Body of pancreas (tissue), 4 donors: ENCODE measurements at places on chromosomes 16 and 17. TPM values are rescaled to one million over a fixed set of nuclear protein-coding genes. Genes with fewer than 3 reads are reported as not detected.

Gene C16orf89
- 17.1 TPM for total RNA-seq

GRCh38 chr16:643050-643368 lies 1.4 kb downstream of the MCRIP2 start:
- DNase-seq, result no peak

- DNase-seq, result no peak
Observed at GRCh38 chr17:79133214-79133613, 58.6 kb downstream of the ENGASE start.

DNA sequence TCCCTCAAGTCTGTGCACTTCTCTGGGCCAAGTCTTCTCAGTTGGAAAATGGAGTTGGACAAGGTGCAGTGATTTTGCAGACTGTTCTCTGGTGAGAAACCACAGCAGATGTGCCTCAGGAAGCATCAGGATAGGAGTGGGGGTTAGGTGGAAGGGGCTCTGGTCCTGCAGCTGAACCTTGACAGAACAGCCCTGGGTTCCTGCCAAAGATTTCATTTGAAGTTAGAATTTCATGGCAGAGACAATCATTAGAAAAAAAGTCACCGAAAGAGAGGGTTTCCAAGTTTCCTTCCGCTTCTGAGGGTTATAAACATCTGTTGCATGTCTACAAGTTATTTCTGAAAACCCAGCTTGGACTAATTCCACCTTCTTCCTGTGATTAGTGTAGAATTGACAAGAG lies 80.4 kb upstream of the IRX3 start:
- DNase-seq, result no peak

Gene TBC1D3I
- not detected for total RNA-seq

DNA sequence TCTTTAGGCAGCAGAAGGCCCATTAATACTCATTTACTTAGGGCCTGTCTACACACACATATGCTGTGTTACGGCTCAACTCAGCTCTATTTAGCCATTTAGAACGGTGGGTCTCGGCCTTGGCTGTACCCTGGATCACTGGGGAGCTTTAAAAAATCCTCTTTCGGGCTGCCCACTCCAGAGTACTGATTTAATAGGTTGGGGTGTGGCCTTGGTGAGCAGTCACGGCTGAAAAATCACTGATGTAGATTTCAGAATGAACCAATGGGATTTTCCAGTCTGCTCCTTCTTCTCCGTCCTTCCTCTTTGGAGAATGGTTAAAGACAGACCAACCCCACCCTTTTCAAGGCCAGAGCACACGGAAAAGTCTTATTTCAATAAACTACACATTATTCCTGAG lies 223.5 kb downstream of the CCDC182 start:
- DNase-seq, result no peak

DNA sequence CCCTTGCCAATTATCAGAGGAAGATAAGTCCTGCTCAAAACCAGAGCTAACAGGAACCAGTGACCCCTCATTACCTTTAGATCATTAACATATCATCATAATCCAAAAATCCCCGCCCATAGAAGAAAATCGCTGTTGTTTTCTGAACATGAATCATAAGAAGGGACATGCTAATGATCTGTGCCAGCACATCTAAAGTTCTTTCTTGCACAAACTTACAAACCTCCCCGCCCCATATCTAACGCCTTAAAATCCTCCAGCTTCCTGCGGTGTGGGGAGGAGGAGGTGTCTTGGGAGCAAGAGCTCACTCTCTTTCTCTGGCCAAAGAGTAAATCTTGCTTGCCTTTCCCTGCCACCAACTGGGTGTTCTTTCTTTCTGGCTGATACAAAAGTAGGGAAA lies 78.3 kb downstream of the IRX3 start:
- no peak for DNase-seq

GRCh38 chr17:27466743-27467375 lies 10.6 kb downstream of the KSR1 start:
- no peak for DNase-seq

DNA sequence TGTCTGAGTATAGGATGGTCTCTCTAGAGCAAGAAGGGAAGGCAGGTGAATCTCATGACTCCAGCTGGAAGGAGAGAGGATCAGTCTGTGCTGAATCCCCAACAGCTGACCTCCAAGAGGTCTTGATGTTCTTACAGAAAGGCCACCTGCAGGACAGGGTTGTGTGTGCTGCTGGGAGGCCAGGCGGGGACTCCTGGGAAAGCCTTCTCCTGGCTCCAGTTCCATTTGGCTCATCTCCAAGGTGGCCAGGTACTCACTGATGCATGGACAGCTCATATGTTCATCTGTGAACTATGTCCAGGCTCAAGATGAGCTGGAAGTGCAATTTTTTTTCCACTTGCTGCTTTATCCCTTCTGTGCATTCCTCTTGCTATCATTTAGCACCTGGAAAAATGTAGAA lies 730.2 kb upstream of the RBFOX1 start:
- peak; percentile 12 for DNase-seq

DNA sequence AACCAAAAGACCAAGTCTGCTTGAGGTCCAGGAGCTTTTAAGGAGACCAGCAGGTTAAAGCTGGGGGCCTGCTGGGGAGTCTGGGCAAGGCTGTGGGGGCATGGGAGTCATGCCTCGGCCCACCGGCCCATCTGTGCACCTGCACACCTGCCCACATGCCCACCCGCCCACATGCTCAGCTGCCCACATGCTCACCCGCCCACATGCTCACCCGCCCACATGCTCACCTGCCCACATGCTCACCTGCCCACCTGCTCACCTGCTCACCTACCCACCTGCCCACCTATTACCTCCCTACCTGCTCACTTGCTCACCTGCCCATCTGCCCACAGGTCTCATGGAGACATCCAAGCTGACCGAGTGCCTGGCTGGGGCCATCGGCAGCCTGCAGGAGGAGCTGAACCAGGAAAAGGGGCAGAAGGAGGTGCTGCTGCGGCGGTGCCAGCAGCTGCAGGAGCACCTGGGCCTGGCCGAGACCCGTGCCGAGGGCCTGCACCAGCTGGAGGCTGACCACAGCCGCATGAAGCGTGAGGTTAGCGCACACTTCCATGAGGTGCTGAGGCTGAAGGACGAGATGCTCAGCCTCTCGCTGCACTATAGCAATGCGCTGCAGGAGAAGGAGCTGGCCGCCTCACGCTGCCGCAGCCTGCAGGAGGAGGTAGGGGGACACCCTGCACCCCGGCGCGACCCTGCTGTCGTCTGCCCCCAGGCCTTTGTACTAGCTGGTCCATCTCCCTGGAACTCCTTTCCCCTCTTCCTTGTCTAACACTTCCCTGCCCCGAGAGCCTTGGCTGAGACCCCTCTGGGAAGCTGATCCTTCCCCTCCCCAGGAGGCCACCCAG lies 14.0 kb downstream of the CARD14 start:
- DNase-seq, result no peak

GRCh38 chr16:69660166-69660565 lies 66.2 kb downstream of the NQO1 start:
- no peak for DNase-seq

GRCh38 chr16:65624666-65625065 lies 502.8 kb upstream of the CDH11 start:
- DNase-seq, result no peak

Gene CDRT4
- total RNA-seq, result 48.1 TPM

- no peak for DNase-seq
Observed at GRCh38 chr17:79340333-79341221, 266.0 kb downstream of the ENGASE start.

- no peak for DNase-seq
Observed at GRCh38 chr17:82675476-82676245, 22.8 kb downstream of the RAB40B start.

Gene TP53TG3F
- total RNA-seq, result not detected

Gene ARHGDIG
- total RNA-seq, result 140 TPM

- no peak for DNase-seq
Observed at GRCh38 chr17:20184181-20184580, 175.0 kb downstream of the SPECC1 start.

Gene CCDC92B
- 0.26 TPM for total RNA-seq

Gene TMEM204
- 23.6 TPM for total RNA-seq

DNA sequence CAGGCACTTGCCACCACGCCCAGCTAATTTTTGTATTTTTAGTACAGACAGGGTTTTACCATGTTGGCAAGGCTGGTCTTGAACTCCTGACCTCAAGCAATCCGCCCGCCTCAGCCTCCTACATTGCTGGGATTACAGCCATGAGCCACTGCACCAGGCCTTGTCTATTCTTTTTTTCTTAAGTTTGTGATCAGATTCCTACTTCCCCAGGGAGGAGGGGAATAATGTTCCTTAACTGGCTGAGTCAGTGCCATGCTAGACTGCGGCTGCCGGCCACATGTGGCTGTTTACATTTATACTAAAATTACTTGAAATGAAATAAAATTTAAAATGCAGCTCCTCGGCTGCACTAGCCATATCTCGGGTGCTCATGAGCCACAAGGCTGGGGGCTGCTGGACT lies 27.8 kb upstream of the USP36 start:
- no peak for DNase-seq

- no peak for DNase-seq
Observed at GRCh38 chr16:4280625-4281024, 7.8 kb upstream of the TFAP4 start.

Gene ITGAE
- 12.9 TPM for total RNA-seq

- no peak for DNase-seq
Observed at GRCh38 chr16:11470676-11471415, 115.9 kb downstream of the LITAF start.

Gene PYDC1
- total RNA-seq, result not detected

DNA sequence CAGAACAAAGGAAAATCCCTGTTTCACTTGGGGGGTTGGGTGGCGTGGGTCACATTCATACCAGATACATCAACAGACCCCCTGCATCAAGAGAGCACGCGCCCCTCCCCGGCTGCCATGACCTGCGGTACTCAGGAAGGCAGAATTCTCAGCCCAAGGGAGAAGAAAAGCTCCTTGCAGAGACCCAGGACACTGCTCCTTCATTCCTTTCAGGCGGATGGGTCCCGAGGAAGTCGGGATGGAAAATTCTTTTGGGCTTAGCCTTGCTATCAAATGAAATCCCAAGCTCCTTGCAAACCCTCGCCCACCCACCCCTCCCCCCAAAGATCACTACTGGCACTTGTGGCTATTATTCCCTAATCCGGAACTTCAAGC lies 40.6 kb downstream of the HIC1 start:
- no peak for DNase-seq

Gene RFWD3
- total RNA-seq, result 10.5 TPM

DNA sequence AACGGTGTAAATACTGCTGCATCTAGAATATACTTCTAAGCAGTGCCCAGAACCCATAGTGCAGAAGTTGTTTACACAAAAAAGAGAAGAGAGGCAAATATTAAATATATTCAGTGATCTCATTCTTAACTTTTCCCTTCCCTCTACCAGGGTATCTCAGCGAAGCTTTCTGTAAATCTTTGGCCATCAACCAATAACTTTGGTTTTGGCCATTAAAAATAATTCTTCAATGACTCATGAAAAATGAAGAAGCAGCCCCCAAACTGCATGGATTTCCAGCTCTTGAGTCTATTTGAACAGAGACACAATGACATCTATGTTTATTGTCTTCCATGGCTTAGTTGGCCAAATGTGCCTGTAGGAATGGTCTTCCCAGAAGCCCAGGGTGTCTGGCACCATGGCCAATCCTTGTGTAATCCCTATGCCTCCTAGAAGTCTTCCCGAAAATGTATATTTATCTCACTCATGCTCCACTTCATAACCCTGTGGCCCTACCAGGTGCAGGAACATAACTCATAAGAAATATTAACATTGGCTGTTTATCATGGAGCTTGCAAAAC lies 646.6 kb downstream of the TOX3 start:
- DNase-seq, result no peak

Gene CD79B
- total RNA-seq, result not detected

Gene SYNGR3
- 1.6 TPM for total RNA-seq

Gene NLRC3
- total RNA-seq, result 1.3 TPM

Gene KRT23
- total RNA-seq, result 2.3 TPM

Gene BICDL2
- total RNA-seq, result 357 TPM

Gene CMTM4
- total RNA-seq, result 36.6 TPM

Gene GAST
- not detected for total RNA-seq

DNA sequence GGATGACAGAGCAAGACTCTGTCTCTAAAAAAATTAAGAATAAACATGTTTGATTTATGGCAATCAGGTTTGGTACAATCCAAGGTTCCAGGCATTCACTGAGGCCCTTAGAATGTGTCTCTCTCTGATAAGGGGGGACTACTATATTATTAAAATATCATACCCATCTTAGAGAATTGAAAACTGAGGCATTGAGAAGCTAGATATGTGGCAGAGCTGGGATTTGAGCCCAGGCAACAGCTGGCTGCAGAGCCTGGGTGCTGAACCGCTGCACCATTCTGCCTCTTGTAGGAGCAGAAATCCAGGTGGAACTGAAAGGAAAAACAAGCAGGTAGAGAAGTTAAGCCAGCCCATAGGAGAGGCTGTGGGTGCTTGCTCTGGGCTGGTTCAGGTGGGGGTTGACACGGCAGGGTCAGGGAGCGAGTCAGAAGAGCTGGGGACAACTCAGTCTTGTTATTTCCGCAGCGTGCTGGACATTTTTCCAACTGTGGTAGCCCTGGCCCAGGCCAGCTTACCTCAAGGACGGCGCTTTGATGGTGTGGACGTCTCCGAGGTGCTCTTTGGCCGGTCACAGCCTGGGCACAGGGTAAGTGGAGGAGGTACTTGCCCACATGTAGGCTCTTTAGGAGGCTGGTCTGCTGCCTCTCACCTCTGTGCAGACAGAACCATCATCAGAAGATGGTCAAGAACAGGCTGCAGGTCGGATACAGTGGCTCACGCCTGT lies 62.5 kb downstream of the WIPI1 start:
- DNase-seq, result no peak

Gene TMEM208
- 35.8 TPM for total RNA-seq
